ENCODE measurements at places on chromosomes 13 and 19.

DNA sequence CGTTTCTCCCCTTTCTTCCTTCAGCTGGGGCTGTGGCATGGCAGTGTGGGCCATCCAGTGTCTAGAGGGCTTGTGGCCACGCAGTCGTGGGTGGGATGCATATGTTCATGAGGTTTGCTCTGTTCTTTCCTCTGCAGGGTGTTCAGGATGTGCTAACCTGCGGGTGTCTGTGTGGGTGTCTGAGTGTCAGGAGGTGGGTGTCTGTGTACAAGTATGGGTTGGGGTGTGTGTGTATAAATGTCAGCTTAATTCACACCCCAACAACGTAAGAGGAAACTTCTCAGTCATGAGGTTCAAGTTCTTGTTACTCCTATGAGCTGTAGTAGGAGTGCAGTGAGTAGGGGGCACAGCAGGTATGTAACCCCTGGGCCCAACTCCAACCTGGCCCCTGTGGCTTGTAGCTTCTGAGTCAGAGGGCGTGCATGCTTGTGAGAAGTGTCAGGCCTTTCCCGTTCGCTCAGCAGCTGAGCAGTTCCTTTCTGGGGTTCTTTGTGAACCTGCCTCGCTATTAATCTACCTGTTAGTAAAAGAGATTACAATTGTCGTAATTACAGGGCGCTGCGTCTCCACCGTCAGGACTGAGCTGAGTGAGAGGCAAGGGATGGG lies 49.1 kb downstream of the NFIX start:
- no peak for DNase-seq

- no peak for DNase-seq
Measured at GRCh38 chr13:28438598-28439334, 56.2 kb downstream of the FLT1 start.

DNA sequence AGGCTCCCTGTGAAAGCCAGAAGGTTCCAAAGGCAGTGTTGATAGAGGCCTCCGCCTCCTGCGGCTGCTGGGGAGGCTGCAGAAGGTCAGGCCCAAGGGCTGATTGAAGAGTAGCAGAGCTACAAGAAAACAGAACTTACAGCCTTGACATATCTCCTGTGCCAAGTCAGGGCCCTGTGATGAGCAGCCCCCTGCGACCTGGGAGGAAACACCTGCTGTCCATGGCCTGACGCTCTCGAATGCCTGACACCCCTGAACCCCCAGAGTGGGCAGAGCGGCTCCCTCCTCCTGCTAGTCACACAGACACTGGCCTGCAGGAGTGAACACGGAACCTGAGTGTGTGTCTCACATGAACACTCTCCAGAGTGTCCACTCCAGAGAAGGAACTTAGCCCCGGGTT lies 38.2 kb upstream of the TUBGCP3 start:
- no peak for DNase-seq

GRCh38 chr13:71219698-71220415 lies 647.1 kb downstream of the DACH1 start:
- no peak for DNase-seq

- DNase-seq, result no peak
Measured at GRCh38 chr19:19004144-19004543, 29.2 kb downstream of the SUGP2 start.

DNA sequence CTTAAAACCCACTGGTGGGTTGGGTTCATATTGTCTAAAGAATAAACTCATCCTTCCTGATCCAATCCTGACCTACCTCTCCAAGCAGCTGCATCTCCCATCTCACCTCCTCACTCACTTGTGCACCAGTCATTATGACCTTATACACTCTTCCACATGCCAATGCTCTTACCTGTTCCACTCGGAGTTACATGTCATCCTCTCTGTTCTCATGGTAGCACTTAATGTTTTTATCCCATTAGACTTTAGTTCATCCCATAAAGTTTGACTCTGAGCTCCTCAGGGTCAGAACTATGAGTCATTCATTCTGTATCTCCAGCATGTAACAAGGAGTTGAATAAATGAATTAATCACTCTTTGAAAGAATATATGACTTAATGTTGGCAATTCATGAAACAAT lies 330.2 kb downstream of the KLF12 start:
- DNase-seq, result peak; percentile 51

GRCh38 chr13:97136418-97136817 lies 85.7 kb upstream of the MBNL2 start:
- DNase-seq, result peak; percentile 38

DNA sequence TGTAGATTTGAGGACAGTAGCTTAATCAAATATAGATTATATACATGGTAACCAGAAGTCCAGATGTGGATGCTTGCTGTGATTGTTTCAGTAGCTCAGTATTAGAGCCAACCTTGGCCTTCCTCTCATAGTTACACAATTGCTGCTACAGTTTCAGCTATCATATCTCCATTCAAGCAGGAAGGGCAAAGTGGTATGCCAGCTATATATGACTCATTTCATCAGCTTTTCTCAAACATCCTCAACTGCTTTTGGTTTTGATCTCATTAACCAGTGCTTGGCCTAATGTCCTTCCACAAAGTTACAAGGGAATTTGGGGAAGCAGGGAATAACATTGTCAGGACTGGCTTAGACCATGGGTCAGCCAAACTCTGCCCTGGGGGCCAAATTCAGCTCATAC lies 73.0 kb upstream of the MAB21L1 start:
- peak; percentile 69 for DNase-seq

- peak; percentile 71 for DNase-seq
Measured at GRCh38 chr13:27644302-27644701, 22.6 kb downstream of the POLR1D start.

GRCh38 chr13:19818223-19818842 lies 35.6 kb upstream of the PSPC1 start:
- DNase-seq, result peak; percentile 17
